Daoy (cell line): ENCODE measurements at places on chromosomes 6 and 20. TPM values are rescaled to one million over a fixed set of nuclear protein-coding genes. Genes with fewer than 3 reads are reported as not detected.

SS18L1 gene
- 10.1 and 10.3 TPM in 2 replicates for total RNA-seq

GRM1 gene
- total RNA-seq: not detected in 2 replicates

DNA sequence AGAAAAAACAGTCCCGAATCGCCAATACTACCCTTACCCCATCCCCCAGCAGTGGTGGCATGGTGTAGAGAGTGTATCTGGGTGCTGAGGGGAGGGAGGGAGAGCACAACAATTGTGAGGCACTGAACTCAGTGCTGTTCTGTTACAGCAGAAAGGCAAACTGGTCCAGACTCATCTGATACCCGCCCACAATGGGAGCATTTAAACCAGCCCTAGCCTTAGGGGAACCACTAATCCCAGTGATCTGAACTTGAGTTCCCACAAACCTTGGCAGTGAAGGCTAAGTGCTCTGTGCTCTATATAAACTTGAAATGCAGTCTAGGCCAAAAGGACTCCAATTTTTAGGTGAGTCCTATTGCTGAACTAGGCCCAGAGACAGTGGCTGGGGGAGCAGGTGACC lies 666.4 kb upstream of the PTCHD4 start:
- no peak for DNase-seq

DNA sequence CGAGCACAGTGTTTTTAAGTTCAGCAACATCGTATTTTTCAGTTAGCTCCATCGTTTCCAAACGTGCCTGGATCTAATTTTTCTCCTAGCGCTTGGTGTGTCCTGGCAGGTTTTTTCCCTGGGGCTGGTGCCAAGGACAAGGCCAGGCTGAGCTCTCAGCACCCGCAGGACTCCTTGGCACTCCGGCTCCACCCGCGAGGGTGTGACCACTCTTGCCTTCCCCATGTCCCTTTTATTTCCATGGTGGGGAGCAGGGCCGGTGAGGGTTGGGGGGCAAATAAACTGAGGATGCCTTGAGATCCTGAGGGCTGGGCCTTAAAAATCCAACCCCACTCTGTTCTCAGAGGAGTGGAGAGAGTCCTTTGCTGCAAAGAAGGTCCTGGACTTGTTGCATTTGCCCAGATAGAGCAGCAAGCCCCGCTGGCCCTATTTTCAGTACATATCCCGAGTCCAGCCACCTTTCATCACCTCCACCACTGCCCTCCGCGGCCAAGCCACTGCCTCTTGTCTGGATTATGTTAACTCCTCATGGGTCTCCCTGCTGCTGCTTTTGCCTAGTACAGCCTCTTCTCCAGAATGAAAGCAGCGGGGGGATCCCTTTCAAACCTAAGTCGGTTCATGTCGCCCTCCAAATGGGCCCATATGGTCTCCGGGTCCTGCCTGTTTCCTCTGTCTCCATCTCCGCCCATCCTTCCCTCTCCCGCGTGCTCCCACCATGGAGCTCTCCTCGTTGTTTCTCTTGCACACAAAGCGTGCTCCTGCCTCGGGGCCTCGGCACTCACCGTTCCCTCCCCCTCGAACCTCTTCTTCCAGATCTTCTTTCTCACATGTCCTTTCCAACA lies 4.5 kb upstream of the RAB44 start:
- no peak for DNase-seq

DNA sequence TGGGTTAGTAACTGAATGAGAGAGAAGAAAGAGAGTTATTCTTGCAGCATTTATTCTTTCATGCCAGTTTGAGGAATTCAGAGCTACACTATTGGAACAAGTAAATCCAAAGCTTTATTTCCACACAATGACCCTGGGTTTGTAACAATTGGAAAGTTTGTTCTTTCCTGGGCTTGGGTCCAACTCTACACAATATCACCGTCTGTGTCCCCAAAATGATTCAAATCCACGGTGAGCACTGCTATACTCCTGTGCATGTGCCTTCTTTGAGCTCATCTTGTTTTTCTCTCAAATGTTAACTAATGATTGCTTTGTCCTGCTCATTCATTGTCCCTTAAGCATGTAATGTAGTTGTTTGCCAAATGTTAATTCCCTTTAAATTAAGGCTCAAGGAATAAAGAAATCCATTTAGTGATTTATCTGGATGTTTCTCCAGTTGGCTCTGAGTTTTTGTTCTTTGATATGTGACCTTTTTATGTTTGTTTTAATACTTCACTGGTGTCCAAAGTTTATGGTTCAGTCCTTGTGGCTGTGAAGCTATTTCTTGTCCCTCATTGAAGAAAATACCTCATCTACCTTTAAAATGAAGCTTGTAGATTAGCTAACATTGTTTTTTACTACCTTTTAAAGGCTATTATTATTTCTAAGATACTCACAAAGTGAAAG lies 20.5 kb upstream of the CRISP3 start:
- DNase-seq: no peak

DNA sequence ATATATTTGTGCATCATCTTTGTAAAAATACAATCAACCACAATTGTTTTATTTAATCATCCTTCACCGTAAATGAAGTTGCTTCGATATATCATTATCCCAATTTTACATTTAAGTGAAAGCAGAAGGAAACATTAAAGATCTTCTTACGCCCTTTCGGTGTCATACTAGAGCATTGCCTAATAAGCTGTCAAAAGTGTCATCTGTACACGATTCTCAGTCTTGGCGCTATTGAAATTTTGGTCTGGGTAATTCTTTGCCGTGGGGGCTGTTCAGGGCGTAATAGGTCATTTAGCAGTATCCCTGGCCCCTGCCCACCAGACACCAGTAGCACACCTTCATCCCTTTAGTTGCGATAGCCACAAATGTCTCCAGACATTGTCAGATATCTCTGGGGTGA lies 40.4 kb upstream of the TMEM170B start:
- DNase-seq: no peak

GRCh38 chr6:128899341-128900050 lies 16.6 kb downstream of the LAMA2 start:
- DNase-seq: no peak
